Stimulated activated CD4-positive, alpha-beta T cell treated with anti-CD3 and anti-CD28 coated beads, Interleukin-4, amount 100 ng/mL, for 24 hours (primary cell): ENCODE measurements at places on chromosomes 16 and 17.

GRCh38 chr17:16886655-16887322, 85.1 kb downstream of the TNFRSF13B start:
- DNase-seq: no peak

DNA sequence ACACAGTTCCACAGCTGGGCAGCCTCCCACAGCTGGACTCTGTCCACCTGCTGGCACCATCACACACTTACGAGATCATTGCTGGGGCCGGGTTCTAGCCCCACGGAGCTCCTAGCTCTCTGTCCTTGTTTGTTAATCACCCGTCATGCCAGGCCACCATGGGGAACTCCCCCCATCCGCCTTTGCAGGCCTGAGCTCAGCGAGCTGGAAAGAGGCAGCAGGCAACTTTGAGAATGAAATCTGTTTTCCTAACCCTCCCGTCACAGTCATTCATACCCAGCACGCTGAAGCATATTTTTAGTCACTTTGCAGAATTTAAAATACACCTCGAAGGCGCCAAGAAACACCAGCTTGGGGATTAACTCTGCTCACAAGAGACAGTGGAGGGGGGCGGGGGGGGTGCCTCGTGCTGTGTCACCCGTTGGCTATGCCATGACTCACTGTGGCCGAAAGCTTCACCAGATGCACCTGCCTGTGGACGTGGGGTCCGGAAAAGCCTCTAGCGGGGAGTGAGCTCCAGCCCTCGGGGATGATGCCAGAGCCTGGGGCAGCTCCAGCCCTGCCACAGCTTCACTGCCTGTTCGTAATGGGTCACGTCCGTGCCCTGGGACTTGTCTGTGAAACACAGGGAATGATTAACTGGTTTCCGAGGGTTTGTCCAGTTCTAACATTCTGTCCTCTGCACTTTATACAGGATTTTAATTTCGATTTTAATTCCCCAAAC, 1.4 kb upstream of the SPNS2 start:
- no peak for DNase-seq

- DNase-seq: no peak
These were observed 14.0 kb downstream of the RPGRIP1L start for GRCh38 chr16:53689636-53690035.

- DNase-seq: no peak
These were observed 81.0 kb upstream of the MYOCD start for GRCh38 chr17:12584727-12585126.

- DNase-seq: no peak
These were observed 1.6 kb downstream of the HOXB13 start for GRCh38 chr17:48726916-48727286.

DNA sequence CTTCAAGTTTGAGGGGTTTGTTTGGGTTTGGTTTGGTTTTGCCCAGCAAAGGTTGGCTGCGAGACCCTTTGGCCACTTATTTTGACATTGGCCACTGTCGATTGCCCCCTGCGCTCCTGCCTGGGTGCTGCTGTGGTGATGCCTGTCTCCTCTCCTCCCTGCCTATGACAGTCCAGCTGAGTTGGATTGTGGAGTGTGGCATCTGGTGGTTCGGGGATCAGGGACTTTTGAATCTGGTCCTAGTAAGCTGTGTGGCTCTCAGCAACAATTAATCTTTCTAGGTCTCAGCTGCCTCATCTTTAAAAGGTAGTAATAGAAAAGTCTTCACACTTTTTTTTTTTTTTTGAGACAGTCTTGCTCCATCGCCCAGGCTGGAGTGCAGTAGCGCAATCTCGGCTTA, 27.1 kb downstream of the CDK5RAP3 start:
- no peak for DNase-seq
